Bladder microvascular endothelial cell (primary cell): ENCODE measurements at places on chromosomes 3 and 15. TPM values are rescaled to one million over a fixed set of nuclear protein-coding genes. Genes with fewer than 3 reads are reported as not detected.

The SAMD7 gene
- not detected in 2 replicates for total RNA-seq

The INKA1 gene
- total RNA-seq: 15.4 and 38.2 TPM in 2 replicates

The ZCWPW2 gene
- 0.13 TPM in 1 of 2 replicates, not detected in the other for total RNA-seq

The TM6SF1 gene
- 19.6 and 70.5 TPM in 2 replicates for total RNA-seq

The SAMMSON gene
- total RNA-seq: not detected in 2 replicates

The CP gene
- 0.81 and 2.5 TPM in 2 replicates for total RNA-seq

The TIMMDC1 gene
- 28.2 and 31.4 TPM in 2 replicates for total RNA-seq

The LYZL4 gene
- total RNA-seq: not detected in 2 replicates
